ENCODE measurements at places on chromosomes 3 and 15. TPM values are rescaled to one million over a fixed set of nuclear protein-coding genes. Genes with fewer than 3 reads are reported as not detected.
A peak's percentile ranks its signal among the peaks of the same experiment; 100 is the strongest.

- DNase-seq = no peak
These were observed 147.8 kb downstream of the PLCL2 start for GRCh38 chr3:17032407-17033034.

- DNase-seq = peak; percentile 48
These were observed 36.3 kb downstream of the RASGRP1 start for GRCh38 chr15:38528294-38528693.

DNA sequence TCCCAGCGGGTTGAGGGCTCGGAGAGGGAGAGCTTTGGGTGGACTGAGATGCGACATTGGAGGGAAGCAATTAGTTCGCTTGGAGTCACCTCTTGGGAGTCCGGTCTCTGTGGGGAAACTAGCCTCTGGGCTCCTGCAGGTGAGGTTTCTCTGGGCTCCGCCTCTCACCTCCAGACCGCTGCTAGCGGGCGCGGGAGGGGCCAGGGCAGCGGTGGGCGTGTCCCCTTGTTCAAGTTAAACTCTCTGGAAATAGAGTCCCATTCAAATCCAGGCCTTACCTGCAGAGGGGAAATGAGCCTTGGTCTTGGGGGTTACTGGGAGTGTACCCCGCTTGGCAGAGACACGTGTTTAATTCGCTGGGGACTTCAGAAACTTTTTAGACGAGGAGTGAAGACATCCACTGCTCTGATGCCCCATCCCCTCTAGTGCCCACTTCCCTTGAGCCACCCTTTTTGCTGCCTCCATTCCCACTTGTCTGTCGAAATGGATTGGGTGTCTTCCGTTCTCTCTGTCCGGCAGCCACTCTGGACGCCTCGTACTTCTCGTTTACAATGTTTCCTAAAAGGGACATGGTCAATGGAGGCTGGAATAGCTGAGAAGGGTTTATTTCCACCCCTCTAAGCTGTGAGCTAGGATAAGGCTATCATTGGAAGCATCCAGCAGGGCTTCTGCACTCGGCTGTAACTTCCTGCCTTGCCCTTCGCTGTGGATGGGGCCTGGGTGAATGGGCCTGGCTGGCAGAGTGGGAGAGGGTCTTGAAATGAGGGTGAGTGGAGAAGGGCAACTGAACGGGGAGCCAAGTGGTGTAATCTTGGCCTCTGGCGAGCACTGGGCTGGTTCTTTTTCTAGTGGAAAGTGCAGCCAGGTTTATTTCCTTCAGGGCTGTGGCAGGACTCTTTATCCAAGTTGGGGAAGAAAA lies 1.1 kb downstream of the MITF start:
- no peak for DNase-seq

DNA sequence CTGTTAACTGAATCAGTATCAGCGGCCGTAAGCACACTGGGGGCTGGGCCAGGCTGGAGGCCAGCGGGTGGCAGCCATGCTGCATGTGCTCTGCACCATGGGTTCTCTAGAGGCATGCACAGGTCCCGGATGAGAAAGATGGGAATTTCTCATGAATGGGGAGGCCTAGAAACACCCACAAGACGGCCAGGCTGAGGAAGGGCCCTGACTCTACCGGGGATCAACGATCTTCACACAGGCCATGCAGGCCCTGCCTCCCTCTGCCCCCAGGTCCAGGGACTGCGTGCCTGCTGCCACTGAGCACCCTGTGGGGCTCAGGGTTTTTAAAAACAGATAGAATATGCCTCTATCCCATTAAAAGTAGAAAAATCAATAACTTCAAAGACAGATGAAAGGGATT lies 32.7 kb downstream of the SLC41A3 start:
- no peak for DNase-seq

DNA sequence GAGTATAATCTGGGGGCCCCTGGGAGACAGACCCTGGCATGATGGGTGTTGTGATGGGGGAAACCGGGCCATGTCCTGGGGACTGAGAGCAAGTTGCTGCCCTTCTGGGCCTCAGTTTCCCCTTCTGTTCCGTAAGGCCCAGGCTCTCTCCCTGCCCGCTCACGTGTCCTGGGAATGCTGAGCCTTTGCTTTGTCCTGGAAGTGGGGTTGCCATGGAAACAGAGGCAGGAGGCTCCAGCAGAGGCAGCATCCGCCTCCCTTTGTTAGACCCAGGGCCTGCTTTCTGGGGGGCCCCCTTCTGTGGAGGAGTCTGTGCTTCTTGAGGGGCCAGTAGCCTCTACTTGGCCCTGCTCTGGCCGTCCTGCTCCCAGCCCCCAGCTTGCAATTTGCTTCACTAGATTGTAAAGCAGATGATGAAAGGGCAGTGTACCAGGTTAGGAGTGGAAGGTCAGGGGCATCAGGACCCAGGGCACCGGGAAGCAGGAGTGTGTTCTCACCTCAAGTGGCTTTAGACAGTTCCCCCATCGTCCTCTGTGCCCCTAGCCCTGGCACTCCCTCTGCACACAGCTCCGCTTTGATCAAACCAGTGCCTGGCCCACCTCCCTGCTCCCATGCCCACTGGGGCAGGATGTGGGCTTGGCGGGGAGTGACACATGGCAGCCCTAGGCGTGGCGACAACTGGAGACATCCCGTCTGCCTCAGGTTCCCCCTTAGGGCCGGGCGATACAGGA lies 105.6 kb downstream of the FBLN2 start:
- no peak for DNase-seq

DNA sequence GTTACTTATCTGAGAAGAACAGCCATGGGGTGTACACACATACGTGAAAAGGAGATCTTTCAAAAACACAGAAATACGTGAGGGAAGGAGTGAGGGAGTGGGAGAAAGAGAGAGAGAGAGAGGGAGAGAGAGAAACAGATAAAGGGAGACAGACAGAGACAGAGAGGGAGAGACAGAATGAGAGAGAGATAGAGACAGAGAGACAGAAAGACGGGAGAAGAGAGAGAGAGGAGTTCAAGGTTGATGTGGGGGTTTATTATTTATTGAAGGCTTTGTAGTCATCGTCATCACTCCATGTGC lies 64.0 kb downstream of the CHST2 start:
- no peak for DNase-seq

GRCh38 chr3:58556001-58556400 lies 19.0 kb upstream of the ACOX2 start:
- no peak for DNase-seq

- DNase-seq = no peak
These were observed 62.8 kb upstream of the MEX3B start for GRCh38 chr15:82108489-82109078.

Gene CSTA
- polyA plus RNA-seq = 0.70 TPM

DNA sequence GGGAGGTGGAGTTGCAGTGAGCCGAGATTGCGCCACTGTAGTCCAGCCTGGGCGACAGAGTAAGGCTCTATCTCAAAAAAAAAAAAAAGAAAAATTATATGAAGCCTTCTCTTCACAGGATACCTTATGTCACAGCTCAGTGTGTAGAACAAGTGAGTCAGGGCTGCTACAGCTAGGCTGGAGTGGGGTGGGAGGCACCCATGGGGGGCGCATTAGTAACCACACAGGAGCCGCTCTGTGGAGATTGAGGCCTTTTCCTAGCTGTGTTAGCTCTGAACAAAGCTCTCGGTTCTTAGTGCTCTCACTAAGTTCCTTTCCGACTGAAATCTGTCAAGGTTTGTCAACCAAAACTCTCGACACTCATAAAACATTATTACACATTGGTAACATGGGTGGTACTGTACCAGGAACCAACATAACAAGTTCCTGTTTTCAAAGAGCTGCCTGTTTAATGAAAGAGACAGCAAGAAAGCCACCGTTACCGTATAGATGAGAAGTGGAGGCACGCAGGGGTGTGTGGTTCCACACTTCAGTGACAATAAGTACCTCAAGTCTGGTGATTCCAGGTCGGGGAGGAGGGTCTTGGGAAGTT lies 4.5 kb downstream of the LRRC31 start:
- no peak for DNase-seq

GRCh38 chr3:53694046-53694445 lies 152.2 kb downstream of the CHDH start:
- no peak for DNase-seq

Gene MESP2
- polyA plus RNA-seq = 0.39 TPM

Gene CFAP100
- polyA plus RNA-seq = not detected

DNA sequence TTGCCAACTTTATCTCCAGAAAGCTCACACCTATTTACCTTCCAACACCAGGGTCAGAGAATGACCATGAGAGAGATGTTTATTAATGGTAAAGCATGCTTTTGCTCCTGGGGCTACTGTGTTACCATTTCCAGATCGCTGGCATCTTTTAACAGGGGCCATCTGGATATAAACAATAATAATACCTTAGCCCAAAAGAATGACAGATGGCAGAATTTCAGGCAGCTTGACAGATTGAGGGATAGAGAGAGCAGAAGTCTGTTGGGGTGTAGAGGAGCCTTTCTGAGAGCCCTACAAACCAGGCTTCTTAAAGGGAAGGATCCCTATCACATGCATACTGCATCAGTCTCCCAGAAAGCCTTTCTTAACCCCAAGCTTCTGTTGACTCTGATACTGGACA lies 17.7 kb downstream of the RBP1 start:
- no peak for DNase-seq

- DNase-seq = no peak
These were observed at the start of gene TAGLN3 for GRCh38 chr3:111998636-111999483. TSS of gene TAGLN3 (plus strand) at chr3:111998922. CDS start at chr3:111999423, 501 bp downstream.

GRCh38 chr15:69748131-69748530 lies 295.5 kb downstream of the RPLP1 start:
- no peak for DNase-seq

Gene ALDH1A2
- 0.50 TPM for polyA plus RNA-seq

DNA sequence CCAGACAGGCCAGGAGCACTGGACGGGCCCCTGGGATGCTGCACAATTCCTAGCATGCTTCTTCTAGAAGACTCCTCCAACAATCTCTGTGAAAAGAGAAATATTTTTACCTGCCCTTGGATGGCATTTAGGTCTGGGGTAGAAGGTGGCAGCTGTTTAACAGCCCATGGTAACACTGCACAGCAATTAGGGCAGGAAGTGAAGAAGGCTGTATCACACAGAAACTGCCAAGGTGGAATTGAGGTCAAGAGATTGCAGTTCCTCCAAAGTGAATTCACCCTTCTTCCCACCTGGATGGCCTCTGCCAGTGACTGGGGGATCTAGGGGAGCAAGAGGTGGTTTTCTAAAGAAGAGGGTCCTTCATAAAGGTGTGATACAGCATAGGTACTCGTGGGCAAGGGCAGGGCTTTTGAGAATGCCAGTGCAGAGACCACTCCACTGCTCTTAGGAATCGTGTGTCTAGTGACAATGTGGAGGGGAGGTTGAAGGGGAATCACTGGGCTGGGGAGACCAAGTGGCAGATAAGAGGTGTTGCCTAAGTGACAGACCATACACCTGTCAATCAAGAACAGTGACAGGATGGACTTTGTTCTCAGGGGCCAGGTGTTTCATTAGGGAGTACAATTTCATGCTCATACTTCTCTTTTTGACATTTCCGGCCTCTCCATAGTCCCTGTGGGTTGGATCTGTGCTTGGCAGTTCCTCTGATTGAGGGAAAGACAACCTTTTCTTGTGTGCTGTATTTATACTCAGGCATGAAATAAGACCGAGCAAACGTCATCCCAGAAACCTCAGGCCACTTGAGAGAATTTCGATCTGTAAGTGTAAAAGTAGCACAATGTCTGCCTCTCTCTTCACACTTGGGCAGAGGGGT lies 83.5 kb upstream of the BCL6 start:
- no peak for DNase-seq

Gene C3orf22
- polyA plus RNA-seq = not detected

GRCh38 chr3:172258624-172259023 lies 189.6 kb downstream of the GHSR start:
- no peak for DNase-seq

- DNase-seq = no peak
These were observed 345.7 kb downstream of the CNTN3 start for GRCh38 chr3:74268753-74269152.

Gene LRRC2
- 1.2 TPM for polyA plus RNA-seq

- no peak for DNase-seq
These were observed 68.8 kb upstream of the DLG1 start for GRCh38 chr3:197367081-197367780.

- DNase-seq = no peak
These were observed 13.1 kb upstream of the OCA2 start for GRCh38 chr15:28112101-28112760.

- DNase-seq = no peak
These were observed 50.2 kb downstream of the SMAD3 start for GRCh38 chr15:67115586-67115969.

DNA sequence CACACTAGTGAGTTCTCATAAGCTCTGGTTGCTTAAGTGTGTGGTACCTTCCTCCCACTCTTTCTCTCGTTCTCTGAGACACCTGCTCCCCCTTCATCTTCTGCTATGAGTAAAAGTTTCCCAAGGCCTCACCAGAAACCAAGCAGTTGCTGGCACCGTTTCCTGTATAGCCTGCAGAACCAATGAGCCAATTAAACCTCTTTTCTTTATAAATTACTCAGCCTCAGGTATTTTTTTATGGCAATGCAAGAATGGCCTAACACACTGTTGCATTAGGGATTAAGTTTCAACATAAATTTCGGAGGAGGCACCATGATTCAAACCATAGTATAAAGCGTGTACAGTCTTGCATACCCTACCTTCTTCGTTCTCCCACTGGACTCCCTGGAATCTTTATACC lies 252.3 kb upstream of the CHRM5 start:
- DNase-seq = no peak

- no peak for DNase-seq
These were observed 42.7 kb downstream of the MAP3K13 start for GRCh38 chr3:185405664-185406063.

Gene PLA2G4D
- polyA plus RNA-seq = not detected

Gene SLC9C1
- not detected for polyA plus RNA-seq

DNA sequence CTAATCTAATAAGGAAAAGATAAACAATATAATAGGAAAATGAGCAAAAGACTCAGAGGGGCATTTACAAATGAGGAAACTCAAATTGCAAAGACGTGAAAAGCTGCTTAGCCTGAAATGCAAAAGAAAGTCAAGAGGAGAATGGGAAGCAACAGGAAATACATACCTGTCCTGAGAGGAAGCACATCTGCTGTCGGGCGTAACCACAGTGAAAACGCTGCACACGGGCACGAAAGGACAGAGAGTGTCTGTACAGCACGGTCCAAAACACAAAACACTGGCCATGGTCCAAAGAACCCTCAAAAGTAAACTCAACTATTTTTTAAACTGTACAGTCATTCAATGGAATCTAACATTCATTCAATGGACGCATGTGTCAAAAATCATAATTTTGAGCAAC lies 100.6 kb downstream of the CHSY1 start:
- DNase-seq = no peak

Measured in BJ (cell line).